ENCODE measurements at places on chromosomes 6 and 20.
A peak's percentile ranks its signal among the peaks of the same experiment; 100 is the strongest.

- DNase-seq = no peak
Observed at GRCh38 chr6:100886076-100886475, 4.9 kb upstream of the ASCC3 start.

- no peak for DNase-seq
Observed at GRCh38 chr6:149907317-149907716, 9.4 kb upstream of the RAET1E start.

DNA sequence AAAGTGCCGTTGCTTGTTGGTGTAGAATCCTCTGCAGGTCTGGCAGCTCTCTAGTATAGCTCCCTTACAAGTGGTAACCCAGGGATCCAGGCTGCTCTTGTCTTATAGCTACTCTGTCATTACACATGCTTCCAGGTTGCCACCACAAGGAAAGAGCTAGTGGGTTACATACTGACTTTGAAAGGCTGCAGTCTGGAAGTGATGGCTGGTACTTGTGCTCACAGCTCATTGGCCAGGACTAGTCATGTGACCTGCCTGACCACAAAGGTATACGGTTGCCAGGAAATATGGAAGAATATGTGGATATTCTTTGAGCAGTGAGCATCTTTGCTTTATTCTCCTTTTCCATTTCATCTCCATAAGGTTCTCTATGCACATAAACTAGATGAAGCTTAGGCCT is 46.0 kb downstream of the RREB1 start:
- DNase-seq = no peak

GRCh38 chr6:18400831-18401446 is 13.8 kb downstream of the RNF144B start:
- no peak for DNase-seq

DNA sequence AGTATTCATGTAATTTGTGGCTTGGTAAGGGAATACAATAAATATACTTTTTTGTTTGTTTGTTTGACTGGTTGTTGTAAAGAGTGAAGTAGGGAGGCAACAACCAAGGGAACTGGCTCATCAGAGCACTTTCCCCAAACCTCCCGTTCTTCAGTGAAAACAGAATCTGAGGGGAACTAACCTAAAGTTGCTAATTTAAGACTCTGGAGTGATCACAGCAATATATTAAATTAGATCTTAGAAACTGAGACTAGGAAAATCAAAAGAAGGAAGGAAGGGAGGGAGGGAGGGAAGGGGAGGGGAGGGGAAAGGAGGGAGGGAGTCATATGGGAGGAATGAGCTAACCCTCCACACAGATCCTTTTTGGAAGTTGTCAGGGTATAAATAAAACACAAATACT is 144.9 kb downstream of the SYNDIG1 start:
- DNase-seq = no peak

DNA sequence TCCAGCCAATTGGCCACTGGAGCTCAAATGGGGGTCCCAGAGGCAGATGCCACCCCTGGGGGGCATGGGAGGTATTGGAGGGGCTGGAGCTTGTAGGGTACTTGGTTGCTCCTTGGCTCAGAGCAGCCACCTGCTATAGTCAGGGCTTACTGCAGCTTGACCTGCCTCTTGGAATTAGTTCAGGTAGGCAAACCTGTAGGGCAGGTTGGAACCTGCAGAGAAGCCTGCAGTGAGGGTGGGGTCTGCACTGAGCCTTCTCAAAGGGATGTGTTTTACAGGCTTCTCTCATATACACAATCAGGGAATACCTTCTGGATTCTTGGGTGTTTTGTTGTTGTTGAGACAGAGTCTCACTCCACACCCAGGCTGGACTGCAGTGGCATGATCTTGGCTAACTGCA is 94.2 kb upstream of the MYL9 start:
- DNase-seq = no peak

- no peak for DNase-seq
Observed at GRCh38 chr20:36925234-36925633, 26.3 kb downstream of the SAMHD1 start.

- DNase-seq = peak; percentile 61
Observed at GRCh38 chr6:156828280-156828703, 51.1 kb downstream of the ARID1B start.

DNA sequence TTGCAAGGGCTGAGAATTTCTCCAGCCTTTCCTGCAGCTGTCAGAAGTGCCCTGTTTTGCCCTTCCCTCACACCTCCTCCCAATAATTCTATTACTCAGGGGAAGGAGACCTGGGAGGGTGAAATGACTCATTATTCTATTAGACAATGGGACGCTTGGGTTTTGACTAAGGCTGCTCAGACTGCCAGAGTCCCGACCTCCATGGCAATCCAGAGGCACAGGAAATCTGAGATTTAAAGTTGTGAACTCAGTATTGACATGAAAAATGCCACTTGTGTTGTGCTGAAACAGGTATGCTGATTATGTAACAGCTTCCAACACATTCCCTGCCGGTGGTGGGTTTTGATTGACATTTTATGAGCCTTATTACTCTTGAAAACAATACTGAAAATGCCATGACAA is 625.9 kb upstream of the FLRT3 start:
- DNase-seq = no peak

- DNase-seq = no peak
Observed at GRCh38 chr6:170471491-170471890, 81.6 kb downstream of the PSMB1 start.

DNA sequence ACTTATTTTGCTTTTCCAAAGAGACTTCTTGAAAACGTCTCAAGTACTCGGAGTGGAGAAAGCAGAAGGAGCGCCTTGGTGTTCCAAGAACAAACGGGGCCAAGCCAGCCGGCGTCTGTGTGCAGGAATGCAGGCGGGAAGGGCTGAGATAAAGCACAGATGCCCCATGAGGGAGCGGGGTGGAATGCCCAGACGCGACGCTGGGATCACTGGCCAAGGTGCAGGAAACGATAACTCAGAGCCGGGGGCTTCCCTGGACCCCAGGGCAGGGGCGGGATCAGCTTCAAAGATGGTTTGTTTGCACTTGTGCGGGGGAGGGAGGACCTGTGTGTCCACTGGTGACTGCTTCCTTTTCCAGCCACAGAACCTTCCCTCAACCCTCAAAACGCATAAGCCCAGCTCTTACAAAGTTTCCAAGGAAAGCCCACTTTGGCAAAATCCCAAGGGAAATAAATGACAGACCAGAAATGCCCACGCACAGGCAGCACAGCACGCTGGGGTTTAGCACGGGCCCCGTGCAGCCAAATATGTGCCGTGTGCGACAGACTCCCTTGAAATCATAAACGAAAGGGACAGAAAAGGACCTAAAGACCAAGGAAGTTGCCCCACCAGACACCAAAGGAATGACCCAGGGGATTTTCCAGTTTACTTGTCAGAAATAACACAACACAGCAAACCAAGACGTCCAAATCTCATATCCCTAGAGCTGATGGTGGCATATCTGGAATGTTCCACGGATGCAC is 113.9 kb downstream of the NFATC2 start:
- no peak for DNase-seq

DNA sequence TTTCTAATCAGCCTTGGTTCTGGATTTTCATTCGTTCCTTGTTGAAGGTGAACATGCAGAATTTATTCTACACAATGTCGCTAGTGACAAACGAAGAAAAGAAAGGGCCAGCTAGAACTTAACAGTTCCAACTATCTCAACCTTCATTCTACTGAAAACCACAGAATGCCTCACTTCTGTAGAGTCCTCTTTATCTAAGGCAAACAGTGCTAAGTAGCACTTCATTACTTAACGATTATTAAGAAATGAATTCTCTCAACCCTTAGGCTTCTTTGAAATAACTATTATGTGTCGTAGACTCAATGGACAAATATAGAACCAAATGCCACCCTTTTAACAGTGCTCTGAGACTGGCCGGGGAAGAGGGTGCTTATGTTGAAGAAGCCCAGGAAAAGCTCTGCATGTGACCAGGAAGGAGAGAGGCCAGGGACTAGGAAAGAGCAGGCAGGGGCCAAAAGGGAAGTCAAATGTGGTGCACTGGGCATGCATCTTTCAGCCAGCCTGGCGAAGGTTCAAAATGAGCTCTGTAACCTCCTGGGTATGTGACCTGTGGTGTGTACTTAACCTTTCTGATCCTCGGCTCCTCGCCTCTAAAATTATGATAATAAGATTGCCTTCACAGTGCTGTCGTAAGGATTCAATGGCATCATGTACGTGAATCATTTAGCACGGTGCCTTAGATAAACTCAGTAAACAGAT is 55.4 kb upstream of the BMP2 start:
- DNase-seq = no peak

GRCh38 chr20:38997622-38998021 is 35.5 kb downstream of the DHX35 start:
- DNase-seq = peak; percentile 87

DNA sequence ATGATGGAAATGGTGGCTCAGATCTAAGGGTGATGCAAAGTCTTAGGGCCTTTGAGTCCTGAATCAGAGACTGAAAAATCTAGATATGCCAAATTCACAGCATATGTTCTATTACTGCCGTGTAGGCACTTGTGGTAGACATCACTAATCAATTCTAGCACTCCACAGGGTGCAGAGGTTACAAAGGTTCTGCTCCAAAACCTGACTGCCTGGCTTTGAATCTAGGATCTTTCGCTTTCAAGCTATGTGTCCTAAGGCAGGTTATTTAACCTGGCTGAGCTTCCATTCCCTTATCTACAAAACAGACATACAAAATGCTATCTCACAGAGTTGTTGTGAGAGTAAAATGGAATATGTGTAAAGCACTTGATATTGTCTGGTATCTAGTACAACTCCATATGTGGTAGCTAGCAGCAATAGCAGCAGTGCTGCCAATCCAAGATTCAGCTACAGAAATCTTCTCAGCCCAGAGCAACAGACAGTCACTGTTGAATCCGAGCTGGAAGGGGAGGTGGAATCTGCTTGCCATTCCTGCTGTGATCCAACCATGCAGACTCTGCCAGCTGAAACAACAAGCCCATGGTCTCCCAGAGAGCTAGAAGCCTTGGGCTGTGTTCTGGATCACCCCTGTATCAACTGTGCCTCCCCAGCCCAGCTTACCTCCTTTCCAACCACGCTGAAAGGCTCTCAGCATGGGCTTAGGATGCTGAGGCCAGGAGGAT is 206.9 kb downstream of the TFAP2C start:
- no peak for DNase-seq

Measured in activated T-cell treated with anti-CD3 and anti-CD28 coated beads, Interleukin-2, amount 50 U/mL, for 48 hours (primary cell).